ENCODE measurements at places on chromosomes 7 and 10.

- no peak for DNase-seq
Measured at GRCh38 chr10:18397906-18398305, 253.5 kb downstream of the NSUN6 start.

DNA sequence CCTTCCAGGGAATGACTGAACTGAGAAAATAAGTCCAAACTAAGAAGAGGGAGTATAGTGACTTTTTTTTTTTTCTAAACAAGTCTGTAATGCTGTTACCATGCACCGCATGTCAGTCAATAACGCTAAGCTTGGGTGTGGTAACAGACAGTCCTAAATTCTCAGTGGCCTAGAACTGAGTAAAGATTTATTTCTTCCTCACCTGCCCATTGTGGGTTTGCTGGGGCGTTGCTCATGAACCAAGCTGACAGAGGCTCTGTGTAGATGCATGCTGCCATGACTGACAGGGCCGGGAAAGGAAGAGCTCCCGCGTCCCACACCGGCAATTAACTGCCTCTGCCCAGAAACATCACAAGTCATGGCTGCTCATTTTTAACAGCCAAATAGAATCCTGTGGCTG lies 25.5 kb upstream of the PRKG1 start:
- no peak for DNase-seq

DNA sequence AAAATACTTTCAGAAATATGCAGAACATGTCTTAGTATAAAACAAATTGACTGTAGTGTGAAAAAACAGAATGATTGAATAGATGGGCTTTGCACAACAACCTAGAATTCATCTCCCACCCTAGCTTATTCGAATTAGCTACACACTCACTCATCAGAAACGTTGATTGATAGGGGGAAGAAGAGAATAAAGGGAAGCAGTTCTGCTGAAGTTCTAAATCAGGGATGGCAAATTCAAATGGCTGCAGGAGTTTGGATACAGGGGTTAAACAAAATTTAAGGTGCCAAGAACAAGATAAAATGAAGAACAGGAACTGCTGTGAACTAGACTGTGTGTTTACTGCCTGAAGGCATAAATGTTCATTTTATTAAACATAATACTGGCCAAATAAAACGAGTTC lies 9.0 kb downstream of the CD36 start:
- no peak for DNase-seq

GRCh38 chr10:26367771-26368170 lies 70.4 kb upstream of the APBB1IP start:
- DNase-seq, result peak; percentile 7

DNA sequence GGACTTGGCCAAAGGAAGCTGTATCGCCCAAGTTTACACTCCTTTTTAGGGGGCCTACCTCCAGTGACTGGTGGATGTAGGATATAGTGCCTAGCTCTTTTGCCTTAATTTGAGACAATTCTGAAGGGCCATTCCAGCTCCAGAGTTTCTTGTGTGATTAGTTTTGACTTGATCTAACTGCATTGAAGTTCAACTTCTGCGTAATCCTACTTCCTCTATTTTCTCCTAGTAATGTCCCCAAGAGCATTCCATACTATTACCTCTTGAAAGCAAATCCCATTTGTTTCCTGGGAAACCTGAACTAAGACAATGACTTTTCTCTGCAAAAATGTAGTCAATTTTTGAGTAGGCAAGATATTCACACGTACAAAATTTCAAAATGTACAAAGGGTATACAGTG lies 4.7 kb upstream of the H2AZ2 start:
- DNase-seq, result no peak

DNA sequence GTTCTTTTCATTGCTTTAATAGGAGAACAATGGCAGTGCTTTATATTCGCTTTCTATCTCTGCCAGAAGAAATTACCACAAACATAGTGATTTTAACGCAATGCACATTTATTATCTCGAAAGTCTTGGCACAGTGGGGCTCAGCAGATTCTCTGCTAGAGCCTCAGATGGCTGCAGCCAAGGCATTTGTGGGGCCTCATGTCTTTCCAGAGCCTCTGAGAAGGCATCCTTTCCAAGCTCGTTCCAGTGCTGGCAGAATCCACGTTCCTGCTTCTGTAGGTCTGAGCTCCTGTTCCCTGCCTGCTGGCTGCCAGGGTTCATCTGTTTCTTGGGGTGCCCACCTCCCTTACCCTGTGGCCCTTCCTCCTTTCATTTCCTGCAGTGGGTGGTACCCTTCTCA lies 60.2 kb downstream of the LRRC18 start:
- DNase-seq, result no peak

GRCh38 chr10:102621443-102622325 lies 22.6 kb upstream of the TRIM8 start:
- no peak for DNase-seq

GRCh38 chr10:30384701-30385201 lies 35.7 kb upstream of the MTPAP start:
- DNase-seq, result no peak

Measured in T-helper 9 cell (primary cell).